ENCODE measurements at places on chromosomes 12 and 14.

- DNase-seq: no peak
These were observed 29.2 kb upstream of the SPTLC2 start for GRCh38 chr14:77645520-77646230.

- DNase-seq: no peak
These were observed 87.4 kb downstream of the TSPAN9 start for GRCh38 chr12:3164454-3165077.

DNA sequence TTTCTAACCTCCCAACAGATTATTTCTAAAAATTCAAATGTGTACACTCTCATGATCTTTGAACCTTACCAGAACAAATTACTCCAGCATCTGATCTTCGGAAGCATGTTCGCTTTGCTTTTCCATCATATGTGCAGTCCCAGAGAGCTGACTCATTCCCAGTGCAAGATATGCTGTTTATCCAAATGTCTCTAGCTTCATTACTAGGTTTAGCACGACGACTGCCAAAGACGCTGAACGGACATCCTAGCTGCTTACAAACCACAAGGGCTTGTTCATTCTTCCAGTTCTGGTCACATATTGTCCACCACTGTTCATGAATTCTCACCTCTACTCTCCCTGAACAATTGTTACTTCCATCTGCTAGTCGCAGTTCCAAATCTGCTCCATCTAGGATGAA, 40.5 kb downstream of the CD163L1 start:
- DNase-seq: no peak

- no peak for DNase-seq
These were observed 236.5 kb downstream of the PDZRN4 start for GRCh38 chr12:41424651-41425050.

DNA sequence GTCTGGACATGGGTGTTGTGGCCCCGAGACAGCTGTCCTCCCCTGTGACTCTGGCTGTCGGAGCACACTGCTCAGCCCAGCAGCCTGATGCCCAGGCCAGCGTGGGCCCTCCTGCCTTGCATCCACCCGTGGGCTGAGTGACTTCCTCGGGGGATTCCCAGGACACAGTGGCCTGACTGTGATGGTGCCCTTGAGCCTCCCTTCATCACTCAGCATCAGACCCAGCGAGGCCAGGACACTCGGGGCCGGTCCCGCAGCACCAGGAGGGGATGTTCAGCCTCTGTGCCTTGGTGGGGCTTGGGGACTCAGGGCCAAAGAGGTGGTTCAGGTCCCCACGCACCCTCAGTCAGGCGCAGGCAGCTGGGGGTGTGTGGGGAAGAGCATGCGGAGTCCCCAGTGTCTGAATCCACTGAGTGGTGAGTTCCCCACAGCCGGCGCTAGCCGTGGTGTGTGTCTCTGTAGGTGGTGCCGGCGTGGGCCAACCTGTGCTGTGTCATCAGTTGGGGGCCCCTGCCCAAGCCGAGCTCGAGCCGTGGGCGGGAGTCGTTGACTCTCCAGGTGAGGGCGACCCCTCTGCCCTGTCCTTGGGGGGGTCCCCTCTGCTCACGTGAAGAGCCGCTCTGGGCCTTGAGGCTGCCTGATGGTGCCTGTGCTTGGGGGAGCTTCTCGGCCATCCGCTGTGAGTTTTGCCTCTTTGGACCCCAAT, 185.8 kb downstream of the ADGRD1 start:
- no peak for DNase-seq

- no peak for DNase-seq
These were observed 16.4 kb downstream of the HDAC7 start for GRCh38 chr12:47803191-47803875.

- DNase-seq: no peak
These were observed 10.7 kb downstream of the MYO1A start for GRCh38 chr12:57039016-57039798.

- no peak for DNase-seq
These were observed 2.4 kb downstream of the BTG1 start for GRCh38 chr12:92143258-92143657.

DNA sequence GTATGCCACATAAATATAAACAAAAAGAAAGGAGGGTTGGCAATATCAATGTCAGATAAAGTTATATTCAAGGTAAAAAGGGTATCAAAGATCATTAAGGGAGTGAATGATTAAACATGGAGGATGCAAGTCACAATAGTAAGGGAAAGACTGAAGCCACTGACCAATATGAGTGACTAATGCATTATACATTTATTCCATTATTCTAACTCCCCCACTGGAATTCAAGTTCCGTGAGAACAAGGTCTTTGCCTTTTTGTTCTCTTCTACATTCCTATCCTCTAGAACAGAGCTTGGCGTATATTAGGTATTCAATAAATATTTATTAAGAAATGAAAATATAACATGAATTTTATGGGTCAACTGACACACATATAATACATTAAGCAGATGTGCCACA, 30.7 kb downstream of the MAP4K5 start:
- DNase-seq: peak; percentile 36

DNA sequence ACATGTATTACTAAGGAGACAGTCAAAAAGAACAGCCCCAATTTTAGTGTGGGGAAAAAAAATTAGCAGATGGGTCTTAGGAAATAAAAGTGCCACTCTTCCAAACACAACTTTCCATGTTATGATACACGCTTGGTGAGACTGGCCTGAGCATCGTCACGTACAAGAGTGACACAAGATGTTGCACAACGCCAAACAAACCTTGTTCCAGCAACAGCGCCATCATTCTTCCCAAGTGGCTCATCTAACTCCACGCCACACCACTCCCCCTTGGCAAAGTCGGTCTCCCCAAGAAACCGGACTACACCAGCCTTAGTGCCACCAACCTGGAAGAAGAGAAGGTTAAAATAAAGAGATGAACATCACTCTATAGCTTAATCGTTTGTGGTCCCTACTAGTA, 58.7 kb downstream of the CLIP1 start:
- no peak for DNase-seq

DNA sequence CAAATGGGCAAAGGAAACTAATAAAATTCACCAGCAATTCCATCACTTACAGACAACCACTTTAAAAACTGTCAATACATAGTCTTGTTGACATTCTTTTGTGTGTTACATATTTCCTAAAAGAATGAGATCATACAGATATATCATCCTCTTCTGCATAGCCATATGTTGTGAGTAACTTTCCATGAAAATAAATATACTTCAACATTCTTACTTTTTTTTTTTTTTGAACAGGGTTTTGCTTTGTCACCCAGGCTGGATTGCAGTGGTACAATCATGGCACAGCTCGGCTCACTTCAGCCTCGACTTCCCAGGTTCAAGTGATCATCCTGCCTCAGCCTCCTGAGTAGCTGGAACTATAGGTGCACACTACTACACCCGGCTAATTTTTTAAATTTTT, 20.9 kb downstream of the ZC2HC1C start:
- no peak for DNase-seq

DNA sequence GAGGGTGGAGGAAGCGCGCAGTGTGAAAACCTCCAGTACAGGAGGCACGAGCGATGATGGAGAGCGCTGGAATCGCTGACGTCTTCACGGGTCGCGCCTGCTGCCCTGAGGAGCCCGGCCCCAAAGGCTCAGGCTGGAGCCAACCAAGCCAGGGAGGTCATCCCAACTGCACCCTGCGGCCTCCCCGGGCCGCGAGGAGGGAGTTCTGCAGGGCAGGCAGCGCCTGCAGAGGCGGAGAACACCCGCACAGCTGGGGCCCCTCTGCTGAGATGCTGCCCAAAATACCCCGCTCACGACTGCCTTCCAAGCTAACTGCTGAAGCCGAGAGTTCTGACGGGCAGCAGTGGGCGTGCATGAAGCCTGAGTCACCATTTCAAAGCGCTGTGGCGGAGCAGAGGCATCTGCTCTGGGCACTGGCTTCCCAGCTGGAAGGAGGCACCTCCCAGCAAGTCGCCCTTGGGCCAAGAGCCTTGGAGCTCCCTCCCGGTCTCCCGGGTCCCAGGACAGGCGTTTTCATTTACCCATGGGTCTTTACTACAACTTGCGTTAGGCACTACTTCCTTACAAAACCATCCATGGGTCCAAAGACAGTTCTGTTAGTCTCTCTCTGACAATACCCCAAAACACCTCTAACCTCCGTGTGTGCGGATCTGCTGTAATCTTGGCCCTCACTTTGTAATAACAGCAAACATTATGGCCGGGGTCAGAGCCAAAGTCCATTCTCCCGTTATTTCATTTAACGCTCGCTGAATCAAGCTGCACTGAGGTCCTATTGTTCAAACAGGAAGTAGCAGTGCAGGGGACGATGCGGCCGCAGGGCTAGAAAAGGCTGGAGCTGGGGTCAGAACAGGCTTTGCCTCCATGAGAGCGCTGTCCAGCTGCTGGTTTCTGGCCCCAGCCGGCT, 60.1 kb upstream of the RIMBP2 start:
- DNase-seq: no peak

DNA sequence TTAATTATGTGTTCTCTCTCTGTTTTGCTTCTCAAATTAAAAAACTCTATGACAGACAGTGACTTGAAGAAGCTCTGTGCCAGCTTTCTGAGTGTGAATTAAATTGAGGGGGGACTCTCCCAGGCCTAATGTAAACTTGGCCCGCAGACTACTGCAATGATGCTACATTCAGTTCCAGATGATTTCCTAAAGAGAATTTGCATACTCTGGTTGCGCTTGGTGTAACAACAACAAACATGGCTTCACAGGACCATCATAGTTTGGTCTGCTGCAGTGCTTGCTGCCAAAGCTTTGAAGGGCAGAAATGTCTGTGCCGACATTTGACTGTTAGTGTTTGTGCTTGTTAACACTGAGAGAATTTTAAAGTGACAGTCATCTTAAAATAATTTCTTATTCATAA, 25.0 kb downstream of the CFAP54 start:
- no peak for DNase-seq

- DNase-seq: no peak
These were observed 220.5 kb downstream of the BCAT1 start for GRCh38 chr12:24728366-24728765.

DNA sequence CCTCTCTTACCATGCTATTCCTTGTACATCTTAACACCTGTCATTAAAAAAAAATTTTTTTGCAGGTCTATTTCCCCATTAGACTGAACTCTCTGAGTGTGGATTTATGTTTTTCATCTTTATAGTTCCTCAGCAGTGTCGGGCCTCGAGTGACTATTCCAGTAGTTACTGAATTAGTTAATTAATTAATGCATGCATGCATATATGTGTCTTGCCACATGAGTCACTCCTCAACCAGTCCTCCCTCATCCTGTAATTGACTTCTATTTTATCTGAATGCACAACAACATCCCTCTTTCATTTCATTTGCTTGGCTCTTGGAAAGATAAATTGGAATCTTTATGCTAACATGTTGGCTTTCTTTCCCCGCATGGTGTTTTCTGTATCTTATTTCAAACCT, 35.6 kb downstream of the ERG28 start:
- DNase-seq: no peak

GRCh38 chr12:125249066-125249824, 184.0 kb downstream of the AACS start:
- no peak for DNase-seq

DNA sequence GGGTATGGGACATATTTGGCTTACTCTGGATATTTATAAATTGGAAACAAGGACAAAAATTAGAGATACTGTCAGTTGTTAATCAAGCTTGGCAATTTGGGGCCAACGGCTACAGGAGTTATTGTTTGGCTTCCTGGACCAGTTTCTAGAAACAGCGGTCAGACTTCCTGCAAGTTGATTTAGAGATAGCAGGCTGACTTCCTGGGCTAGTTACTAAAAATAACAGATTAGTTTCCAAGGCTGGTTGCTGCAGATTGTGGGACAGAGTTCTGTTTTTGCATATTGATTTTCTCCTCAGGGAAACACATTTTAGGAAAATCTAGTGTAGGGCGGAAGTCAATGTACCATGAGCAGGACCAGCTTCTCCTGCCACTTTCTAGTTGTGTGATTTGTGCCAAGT, 144.0 kb upstream of the TMPO start:
- no peak for DNase-seq

GRCh38 chr12:94305130-94305957, 154.3 kb downstream of the CEP83 start:
- no peak for DNase-seq

DNA sequence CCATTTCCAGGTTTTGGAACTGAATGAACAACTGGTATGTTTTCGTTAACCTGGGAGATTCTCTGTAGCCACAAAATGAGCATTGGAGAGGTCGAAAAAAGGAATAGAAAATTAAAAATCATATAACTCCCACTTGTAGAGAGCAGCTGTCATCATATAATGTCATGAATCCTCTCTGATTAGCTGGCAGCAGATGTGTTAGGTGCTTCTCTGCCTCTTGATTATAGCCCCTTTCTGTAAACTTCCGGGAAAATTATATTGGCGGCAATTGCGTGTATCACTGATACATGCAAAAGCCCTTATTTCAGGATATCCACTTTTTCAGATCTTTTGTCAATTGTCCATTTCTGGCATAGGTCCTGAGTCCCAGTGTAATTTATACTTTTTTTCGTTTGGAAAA, 31.7 kb downstream of the FGD4 start:
- no peak for DNase-seq

- no peak for DNase-seq
These were observed 269.9 kb upstream of the PLEKHG7 start for GRCh38 chr12:92432724-92433441.

DNA sequence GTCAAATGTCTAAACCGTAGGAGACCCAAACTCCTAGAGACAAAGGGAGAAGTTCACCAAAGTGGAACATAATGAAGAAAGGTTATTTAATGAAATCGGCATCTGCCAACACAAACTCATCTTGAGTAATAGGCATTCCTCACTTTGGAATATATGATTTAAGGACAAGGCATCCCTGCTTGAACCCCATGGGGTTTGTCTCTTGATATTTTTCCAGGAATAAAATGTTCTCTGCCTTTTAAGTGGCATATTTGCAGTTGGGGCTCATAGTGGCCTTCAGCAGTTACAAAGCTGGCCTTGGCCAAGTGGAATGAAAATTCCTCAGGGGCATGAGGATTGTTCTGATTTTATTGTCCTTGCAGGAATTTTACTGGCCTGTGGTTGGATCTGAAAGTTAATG, 7.1 kb downstream of the POP5 start:
- DNase-seq: no peak

DNA sequence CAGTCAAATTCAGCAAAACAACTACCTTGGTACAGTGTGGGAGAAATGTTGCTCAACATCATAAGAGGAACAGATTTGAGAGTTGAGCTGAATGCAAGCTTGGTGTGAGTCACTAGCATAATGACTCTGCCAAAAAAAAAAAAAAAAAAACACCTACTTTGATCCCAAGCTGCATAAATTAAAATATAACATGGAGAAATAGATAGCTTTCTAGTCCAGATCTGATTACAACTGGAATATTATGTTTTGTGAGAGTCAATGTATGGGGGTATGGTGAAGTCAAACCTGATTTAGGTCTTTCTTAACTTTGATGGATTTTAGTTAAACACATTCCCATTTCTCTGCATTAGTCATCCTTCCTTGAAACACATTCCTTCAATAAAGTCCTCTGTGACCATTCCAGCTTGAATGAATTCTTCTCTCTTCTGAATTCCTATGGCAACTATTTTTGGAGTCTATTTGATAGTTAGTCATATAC, 188.1 kb downstream of the SLC5A8 start:
- DNase-seq: peak; percentile 74

DNA sequence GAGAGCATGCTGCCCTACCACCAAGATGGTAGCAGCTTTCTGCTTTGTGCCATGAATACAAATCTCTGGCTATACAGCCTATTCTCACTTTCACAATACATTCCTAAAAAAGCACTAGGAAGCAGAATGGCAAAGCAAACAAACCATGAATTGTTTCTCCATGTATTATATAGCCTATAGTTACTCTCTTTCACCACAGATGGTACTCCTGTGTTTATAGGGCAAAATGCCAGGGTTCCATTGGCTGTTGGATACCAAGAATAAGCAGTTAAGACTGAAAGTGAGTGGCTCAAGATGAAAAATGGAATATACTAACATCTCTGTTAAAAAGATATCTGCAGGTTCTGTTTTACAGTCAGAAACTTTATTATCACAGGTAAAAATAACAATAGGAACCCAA, 11.1 kb downstream of the ARF3 start:
- no peak for DNase-seq
